Ovary (tissue), 10 donors: ENCODE measurements at places on chromosomes 6 and 20. TPM values are rescaled to one million over a fixed set of nuclear protein-coding genes. Genes with fewer than 3 reads are reported as not detected.

B3GAT2 gene
- polyA plus RNA-seq: 0.15 TPM

THEMIS gene
- 0.08 TPM for polyA plus RNA-seq

APCDD1L gene
- polyA plus RNA-seq: not detected

PGBD1 gene
- polyA plus RNA-seq: 1.8 TPM

GRCh38 chr6:36025932-36026327, 1.5 kb upstream of the SLC26A8 start:
- peaks cover 6% of the 10 kb centered on the region for H3K4me1 ChIP-seq
- DNase-seq: no peak
- no peaks in the 10 kb centered on the region for H3K36me3 ChIP-seq
- no peak overlapping the region for H3K4me3 ChIP-seq
- no peaks in the 10 kb centered on the region for H3K27me3 ChIP-seq
- H3K27ac ChIP-seq: no peak overlapping the region

GRCh38 chr6:132830334-132830751, 16.0 kb downstream of the RPS12 start:
- no peak for DNase-seq
- no peak overlapping the region for H3K27ac ChIP-seq
- H3K4me1 ChIP-seq: no peaks in the 10 kb centered on the region

DNA sequence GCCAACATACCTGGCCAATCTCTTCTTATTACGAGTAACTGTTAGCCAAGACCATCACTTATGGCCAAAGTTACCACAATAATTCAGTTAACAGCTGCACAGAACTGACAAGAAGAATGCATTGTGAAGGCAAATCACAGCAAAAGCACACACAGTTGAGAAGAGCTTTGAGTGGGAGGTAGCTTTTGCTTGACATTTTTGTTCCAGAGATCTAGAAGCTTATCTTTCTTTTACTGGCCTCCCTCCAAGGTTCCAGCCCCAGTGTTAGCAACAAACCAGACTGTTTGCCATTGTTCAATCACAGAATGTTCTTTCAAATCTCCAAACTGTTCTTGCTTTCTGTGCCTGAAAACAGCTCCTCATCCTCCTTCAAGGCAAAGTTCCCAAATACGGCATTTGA, 35.9 kb upstream of the IRAK1BP1 start:
- peaks cover 7% of the 10 kb centered on the region for H3K4me1 ChIP-seq
- no peak overlapping the region for H3K4me3 ChIP-seq
- no peaks in the 10 kb centered on the region for H3K36me3 ChIP-seq
- H3K27ac ChIP-seq: no peak overlapping the region
- H3K27me3 ChIP-seq: no peaks in the 10 kb centered on the region

GRCh38 chr20:60900618-60901017, 351.4 kb upstream of the CDH4 start:
- H3K27me3 ChIP-seq: no peaks in the 10 kb centered on the region
- H3K36me3 ChIP-seq: no peaks in the 10 kb centered on the region
- no peaks in the 10 kb centered on the region for H3K4me1 ChIP-seq

- no peak for DNase-seq
- peaks cover 9% of the 10 kb centered on the region for H3K4me1 ChIP-seq
- H3K4me3 ChIP-seq: peak overlapping the region; percentile 72
Measured at GRCh38 chr20:36572701-36573102, 695 bp upstream of the TGIF2 start.

- no peak overlapping the region for H3K4me3 ChIP-seq
- no peak overlapping the region for H3K27ac ChIP-seq
- DNase-seq: no peak
- H3K4me1 ChIP-seq: no peaks in the 10 kb centered on the region
Measured at GRCh38 chr6:143234734-143235133, 174.0 kb downstream of the AIG1 start.

GRCh38 chr6:104956731-104957294, at the start of gene LIN28B:
Gene LIN28B, plus strand, starts transcription at chr6:104957107. Its CDS starts 144 bp downstream, at chr6:104957251.
- no peaks in the 10 kb centered on the region for H3K27me3 ChIP-seq
- no peaks in the 10 kb centered on the region for H3K4me1 ChIP-seq

- no peak overlapping the region for H3K4me3 ChIP-seq
- H3K4me1 ChIP-seq: peaks cover 1% of the 10 kb centered on the region
- no peaks in the 10 kb centered on the region for H3K36me3 ChIP-seq
- no peak for DNase-seq
- no peaks in the 10 kb centered on the region for H3K27me3 ChIP-seq
- no peak overlapping the region for H3K27ac ChIP-seq
Measured at GRCh38 chr20:35821807-35822242, 50.0 kb downstream of the PHF20 start.

DNA sequence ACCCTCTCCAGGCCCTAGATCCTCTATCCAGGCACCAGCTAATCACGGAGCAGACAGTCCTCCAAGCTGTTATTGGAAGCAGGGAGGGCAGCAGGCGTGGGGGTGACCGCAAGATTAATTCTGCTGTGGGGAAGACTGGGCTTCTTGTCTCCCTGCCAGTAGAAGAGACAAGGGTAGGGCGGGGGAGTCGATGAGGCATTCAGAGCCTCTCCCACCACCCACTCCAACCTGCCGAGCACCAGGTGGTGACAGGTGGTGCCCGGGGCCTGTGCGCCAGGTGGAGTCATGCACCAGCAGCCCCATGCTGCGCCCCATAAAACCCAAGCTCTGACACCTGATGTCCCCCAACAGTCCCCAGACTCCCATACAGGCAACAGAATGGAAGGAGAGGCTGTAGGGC, 89.6 kb downstream of the CDH22 start:
- H3K4me3 ChIP-seq: no peak overlapping the region
- H3K36me3 ChIP-seq: no peaks in the 10 kb centered on the region
- no peak for DNase-seq
- no peak overlapping the region for H3K27ac ChIP-seq
- H3K27me3 ChIP-seq: no peaks in the 10 kb centered on the region
- H3K4me1 ChIP-seq: no peaks in the 10 kb centered on the region

GRCh38 chr6:90131125-90131524, 165.5 kb downstream of the BACH2 start:
- H3K27ac ChIP-seq: no peak overlapping the region

DNA sequence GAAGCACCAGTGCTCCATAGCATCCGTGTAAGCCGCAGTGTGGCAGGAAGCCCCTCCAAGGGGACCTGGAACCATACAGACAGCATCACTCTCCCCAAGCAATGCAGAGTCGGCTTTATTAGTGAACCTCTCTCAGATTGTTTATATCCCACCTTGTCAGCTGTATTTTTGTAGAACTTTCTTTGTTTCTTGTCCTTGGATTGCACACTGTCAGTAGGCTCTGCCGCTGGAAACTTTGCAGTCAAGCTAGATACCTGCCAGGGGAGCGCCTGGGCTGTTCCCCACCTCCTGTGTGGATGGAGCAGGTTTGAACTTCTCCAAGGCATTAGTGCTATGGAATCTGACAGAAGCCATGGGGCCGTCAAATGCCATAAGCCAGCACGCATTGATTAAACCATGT, 18.6 kb upstream of the CLDN20 start:
- no peaks in the 10 kb centered on the region for H3K27me3 ChIP-seq
- H3K27ac ChIP-seq: no peak overlapping the region

DNA sequence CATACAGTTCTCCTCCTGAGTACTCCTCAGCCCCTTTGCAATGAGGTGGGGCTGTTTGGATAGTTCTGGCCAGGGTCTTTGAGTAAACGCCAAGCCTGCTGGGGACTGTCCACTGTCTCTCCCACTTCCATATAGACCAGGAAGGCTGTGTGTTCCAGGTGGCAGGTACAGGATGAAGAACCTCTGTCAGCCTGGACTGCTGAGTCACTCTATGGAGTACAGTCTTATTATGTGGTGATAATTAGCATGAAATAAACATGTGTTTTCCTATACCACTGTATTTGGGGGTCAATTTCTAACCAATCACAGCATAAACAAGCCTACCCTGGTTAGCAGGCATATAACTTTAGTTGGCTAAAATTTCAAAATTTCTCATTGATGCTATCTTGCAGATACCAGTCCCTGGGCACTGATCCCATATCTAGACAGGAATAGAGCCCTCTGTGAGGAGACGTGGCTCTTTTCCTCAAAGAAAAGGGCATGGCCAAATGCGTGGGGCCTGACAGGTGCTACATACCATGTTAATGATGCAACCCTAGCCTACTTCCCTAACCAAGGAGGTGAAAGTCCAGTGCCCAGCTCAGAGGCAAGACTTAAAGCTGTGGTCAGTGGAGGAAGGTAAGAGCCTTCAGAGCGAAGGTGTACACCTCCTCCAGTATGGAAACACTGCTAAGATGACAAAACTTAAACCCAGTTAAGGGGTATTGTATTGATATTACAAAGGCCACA, 4.5 kb upstream of the ALDH8A1 start:
- H3K27me3 ChIP-seq: no peaks in the 10 kb centered on the region
- no peak overlapping the region for H3K27ac ChIP-seq
- DNase-seq: no peak
- no peak overlapping the region for H3K4me3 ChIP-seq
- no peaks in the 10 kb centered on the region for H3K36me3 ChIP-seq
